Activated naive CD4-positive, alpha-beta T cell treated with Interleukin-2 at 50 U/mL for 16 hours (primary cell): ENCODE measurements at places on chromosomes 16 and 17.

- no peak for DNase-seq
Measured at GRCh38 chr17:74259667-74260524, 14.1 kb upstream of the DNAI2 start.

GRCh38 chr16:79509211-79509631 is 91.3 kb downstream of the MAF start:
- DNase-seq, result no peak

- peak; percentile 68 for DNase-seq
Measured at GRCh38 chr17:2400474-2400866, 390 bp downstream of the MNT start.

DNA sequence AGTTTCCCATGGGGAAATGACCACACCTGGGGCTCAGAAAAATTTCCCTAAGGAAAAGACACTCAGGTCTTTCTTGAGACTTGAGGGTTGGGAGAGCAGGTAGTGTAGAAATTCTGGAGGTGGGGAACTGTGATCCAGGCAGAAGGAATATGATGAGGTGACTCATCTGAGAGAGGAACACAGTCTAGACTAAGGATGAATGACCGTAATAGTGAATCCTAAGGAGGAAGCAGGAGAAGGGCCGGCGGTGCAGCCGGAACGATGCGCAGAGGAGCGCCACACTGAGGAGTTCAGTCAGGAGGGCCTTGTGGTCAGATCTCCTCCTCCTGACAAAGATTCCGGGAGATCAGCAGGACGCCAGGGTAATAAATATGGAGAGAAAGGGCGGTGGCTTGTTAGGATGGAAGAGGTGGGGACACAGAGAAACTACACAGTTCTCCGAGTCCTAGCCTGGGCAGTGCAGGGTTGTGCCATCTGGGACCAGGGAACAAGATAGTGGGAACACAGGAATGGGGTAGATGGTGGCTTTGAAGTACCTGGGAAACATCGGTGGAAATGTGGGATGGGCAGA is 135.6 kb downstream of the PARN start:
- no peak for DNase-seq

DNA sequence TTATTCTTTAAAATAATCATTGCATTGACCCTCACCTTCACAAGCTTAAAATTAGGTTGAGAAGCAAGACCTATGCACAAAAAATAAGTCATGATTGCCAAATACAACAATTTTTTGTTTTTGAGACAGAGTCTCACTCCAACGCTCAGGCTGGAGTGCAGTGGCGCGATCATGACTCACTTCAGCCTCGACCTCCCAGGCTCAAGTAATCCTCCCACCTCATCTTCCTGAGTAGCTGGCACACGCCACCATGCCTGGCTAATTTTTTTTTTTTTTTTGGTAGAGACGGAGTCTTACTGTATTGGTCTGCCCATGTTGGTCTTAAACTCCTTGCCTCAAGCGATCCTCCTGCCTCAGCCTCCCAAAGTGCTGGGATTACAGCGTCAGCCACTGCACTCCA is 24.2 kb downstream of the ZNF652 start:
- DNase-seq, result no peak

DNA sequence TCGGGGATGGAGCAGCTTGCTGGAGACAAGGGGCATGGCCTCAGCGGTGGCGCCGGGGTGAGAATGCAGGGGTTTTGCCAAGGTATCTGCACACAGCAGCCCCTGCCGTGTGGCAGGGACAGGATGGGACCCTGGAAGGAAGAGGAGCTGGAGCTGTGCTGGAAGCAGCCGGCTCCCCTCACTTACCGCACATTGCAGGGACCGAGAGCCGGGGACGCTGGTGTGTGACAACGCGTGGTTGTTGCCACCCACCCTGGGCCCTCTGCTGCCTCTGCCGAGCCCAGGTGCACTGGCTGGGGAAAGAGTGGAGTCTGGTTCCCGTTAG is 3.0 kb downstream of the NUBP2 start:
- DNase-seq, result no peak

- DNase-seq, result peak; percentile 60
Measured at GRCh38 chr16:89031715-89032659, 55.0 kb upstream of the CBFA2T3 start.

- DNase-seq, result no peak
Measured at GRCh38 chr17:76545918-76546555, 6.2 kb downstream of the PRCD start.

- DNase-seq, result no peak
Measured at GRCh38 chr17:42153919-42154742, 658 bp downstream of the RAB5C start.

- no peak for DNase-seq
Measured at GRCh38 chr17:43025290-43025657, 243 bp downstream of the RND2 start.

DNA sequence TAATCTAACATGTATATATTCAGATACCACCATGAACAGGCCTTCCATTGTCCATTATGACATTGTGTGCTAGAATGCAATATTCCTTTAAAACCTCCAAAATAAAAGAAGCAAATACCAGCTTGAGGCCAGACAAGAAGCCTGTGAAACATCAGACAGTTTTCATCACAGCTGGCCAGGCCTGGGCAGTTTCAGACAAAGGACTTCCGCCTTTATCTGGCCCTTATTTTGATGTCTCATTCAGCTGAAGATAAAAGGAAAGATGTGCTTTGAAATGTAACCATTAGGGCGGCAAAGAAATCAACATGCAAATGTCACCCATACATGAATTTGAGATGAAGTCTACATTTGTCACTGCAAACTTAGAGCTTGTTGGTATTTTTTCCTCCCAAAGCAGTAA is 737.5 kb downstream of the KCNJ2 start:
- no peak for DNase-seq
